ENCODE measurements at places on chromosomes 7 and 10. TPM values are rescaled to one million over a fixed set of nuclear protein-coding genes. Genes with fewer than 3 reads are reported as not detected.

The DKK1 gene
- total RNA-seq: 9.2 TPM

The NUDT13 gene
- 3.8 TPM for total RNA-seq

The C1GALT1 gene
- 26.3 TPM for total RNA-seq

The RTKN2 gene
- 7.1 TPM for total RNA-seq
